Cortex of kidney (tissue), 1 donor: ENCODE measurements at places on chromosomes 4 and X.

GRCh38 chr4:175106301-175106700 lies 188.1 kb downstream of the ADAM29 start:
- DNase-seq: no peak

DNA sequence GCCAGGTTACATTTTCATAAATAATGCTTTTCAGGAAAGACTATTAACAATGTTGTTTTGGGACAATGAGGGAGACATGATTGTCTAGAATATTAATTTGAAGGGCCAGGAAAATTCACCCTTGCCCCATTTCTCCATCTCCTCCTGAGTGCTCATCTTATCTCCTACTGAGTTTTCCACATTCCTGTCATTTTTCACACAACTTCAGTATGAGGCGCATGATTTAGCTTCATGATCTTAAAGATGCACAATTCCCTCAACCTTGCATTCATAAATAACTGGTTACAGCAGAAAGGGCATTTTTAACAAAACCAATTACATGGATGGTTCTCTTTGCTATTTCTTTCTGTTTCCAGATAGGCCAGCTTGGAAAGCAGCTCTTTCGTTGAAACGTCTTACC lies 1699.2 kb upstream of the IGFBP7 start:
- no peak for DNase-seq

DNA sequence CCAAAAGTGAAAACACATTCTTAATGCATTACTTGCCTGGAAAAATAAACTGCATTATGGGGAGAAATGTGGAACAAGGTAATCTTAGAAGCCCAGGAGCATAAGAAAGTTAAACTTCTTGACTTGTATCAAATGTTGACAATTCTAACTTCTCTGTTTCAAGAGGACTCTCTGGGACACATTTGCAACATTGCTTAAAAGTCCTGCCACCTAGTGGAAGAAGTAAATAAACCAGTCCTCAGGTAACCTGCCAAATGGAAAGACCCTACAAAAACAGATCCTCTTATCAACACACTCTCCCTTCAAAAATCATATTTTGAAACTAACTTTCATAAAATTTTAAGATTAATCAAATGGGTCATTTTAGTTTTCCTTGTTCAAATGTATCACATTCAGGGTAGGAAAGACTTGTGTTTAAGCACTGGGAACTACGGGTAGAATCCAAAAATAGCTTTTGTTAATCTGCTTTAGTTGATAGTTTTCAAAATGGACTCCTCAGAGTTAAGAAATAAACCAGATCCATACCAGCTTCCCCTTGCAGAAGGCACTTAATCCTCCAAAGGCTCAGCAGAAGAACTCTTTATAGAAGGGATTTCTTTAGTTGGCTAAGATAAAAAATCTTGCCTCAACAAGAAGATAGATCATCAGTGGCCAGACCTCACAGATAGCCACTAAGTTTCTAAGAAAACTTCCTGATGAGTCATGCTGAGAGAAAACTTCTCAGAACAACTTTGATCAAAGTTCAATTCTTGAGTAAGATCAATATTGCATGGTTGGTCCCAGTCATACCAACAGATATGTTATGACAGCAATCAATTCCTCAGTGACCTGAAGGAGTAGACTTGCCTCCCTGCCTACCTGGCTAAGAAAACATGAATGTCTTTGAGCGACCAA lies 141.7 kb downstream of the HHIP start:
- no peak for DNase-seq

DNA sequence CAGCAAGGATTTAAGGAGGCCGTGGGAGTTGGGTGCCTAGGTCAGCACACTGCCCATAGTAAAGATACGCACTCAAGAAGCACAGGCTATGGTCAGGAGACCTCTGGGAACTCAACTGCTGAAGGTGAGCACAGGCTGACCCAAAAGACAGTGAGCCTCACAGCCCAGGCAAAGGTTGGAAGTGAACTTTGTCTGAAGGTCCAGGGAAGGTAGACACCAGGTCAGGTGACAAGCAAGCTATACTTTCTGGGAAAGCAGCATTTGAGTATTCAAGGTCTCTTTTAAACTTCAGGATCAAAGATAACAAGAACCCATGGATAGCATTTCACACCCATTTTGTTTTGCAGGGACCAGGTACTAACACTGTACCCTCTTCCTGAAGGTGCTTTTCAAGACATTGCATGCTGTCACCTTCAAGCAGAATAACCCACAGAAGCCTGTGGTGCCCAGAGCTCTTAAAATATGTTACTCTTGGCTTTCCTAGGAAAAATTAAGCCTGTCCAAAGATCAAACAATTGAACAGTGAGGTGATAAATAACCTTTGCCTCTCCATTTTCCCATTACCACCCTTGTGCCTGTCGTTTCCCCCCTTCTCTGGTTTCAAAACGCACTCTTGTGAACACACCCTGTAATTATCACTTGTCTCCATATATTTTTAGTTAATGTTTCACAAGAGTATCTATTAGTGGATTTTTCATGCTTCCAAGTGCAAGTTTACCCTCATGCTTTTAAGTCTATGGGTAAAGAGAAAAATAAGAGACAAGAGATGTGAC lies 3.4 kb upstream of the S100G start:
- DNase-seq: no peak
